Activated T-helper 9 cell treated with anti-CD3 and anti-CD28 coated beads, Interleukin-2, amount 50 U/mL, for 16 hours (primary cell): ENCODE measurements at places on chromosomes 6 and 20.

DNA sequence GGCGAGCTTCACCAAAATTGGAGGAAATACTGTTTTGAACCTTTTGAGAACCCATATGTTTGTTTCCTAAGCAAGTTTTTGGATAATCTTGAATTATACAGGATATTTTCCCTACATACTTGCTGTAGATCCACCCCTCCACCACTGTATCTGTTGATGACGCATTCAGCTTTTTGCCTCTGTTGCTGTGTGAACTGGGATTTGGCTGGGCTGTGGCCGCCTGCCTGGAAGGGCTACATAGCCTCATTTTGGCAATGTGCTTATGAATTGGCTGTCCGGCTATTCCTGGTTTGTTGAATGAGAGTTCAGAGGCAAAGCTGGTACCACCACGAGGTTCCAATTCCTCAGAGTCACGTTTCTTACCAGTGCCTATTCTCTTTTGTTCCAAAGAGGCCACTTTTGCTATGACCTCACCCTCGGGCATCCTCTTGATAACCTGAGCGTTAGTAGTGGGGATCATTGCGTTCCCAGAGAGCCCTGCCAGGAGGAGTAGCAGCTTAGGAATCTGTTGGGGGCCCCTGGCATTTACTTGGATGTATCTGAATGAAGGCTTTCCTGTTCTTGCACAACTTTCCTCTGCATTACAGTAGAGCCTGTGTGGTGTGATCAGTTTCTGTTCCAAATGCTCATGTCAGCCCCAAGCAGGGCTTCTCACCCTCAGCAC is 6.4 kb downstream of the FAM83D start:
- DNase-seq: no peak

GRCh38 chr6:98516866-98517265 is 317.5 kb upstream of the POU3F2 start:
- no peak for DNase-seq

- DNase-seq: no peak
Observed at GRCh38 chr6:90136837-90137568, 159.6 kb downstream of the BACH2 start.

GRCh38 chr6:143119260-143119659 is 58.6 kb downstream of the AIG1 start:
- DNase-seq: no peak

DNA sequence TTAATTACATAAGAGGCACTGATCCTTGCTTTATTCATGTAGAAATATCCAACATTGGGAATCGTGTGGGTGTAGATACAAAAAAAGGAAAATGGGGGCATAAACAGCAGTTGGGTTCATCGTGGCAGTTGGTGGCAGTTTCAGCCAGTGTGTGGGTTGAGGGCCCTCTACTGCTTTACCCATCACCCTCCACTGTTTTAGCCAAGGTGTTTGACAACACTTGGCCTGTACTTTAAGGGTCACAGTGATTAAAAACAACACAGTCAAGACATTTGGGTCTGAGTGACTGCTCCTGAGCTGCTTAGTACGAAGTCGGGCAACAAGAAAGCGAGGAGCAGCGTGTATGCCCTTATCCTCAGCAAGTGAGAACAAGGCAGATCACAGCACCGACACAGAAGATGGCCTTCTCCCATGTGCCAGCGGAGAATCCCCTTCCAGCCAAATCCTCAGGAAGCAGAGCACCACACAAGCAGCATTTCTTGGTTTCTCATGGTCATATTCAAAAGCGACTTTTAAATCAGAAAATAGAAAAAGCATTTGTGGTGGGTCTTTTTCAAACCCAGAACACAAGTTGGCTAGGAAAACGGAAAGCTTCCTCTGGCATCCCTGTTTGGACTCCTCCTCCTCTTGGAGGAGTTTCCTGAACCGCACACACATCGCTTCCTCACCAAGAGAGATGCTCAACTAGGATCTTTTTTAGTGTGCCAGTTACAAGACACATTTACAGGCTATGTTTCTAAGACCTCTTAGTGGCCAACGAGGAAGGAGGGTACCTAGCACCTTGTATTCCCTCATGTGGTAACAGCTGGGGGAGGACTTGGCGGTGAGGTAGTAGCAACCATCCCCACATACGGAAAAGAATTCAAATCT is 23.5 kb downstream of the EIF2S2 start:
- DNase-seq: no peak

DNA sequence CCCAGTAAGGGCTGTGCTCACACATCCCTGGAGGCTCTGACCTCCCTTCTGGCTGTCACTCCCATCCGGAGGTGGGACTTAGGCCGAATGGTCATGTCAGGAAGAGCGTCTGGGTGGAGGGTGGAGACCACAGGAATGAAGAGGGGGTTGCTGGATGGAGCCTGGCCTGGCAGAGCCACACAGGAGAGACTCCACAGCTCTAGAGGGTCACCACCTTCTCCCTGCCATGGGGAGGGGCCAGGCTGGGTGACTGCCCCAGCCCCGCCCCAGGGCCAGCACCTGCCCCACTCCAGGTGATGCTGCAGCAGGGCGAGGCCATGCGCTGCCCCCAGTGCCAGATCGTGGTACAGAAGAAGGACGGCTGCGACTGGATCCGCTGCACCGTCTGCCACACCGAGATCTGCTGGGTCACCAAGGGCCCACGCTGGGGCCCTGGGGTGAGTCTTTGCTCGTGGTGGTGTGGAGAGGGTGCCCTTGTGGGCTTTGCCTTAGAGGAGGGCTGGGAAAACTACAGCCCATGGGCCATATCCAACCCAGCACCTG is 20.6 kb downstream of the RBCK1 start:
- no peak for DNase-seq

DNA sequence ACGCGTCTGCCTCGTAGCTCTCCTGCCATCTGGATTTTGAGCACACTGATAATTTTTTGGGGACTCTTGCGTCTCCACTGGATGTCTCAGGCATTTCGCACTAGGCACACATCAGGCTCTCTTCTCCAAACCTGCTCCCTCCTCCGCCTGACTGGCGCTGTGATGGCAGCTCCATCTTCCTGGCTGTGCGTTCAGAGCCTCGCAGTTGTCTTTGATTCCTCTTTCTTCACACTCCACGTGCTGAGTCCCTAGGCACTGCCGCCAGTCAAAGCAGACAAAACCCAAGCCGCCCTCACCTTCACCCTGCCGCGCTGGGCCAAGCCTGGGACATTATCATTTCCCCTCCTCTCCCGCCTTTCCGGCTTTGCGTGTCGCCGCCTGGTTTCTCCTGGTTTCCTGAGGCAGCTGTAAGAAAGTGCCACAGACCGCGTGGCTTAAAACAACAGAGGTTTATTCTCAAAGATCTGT is 778 bp downstream of the PSMG4 start:
- DNase-seq: no peak

DNA sequence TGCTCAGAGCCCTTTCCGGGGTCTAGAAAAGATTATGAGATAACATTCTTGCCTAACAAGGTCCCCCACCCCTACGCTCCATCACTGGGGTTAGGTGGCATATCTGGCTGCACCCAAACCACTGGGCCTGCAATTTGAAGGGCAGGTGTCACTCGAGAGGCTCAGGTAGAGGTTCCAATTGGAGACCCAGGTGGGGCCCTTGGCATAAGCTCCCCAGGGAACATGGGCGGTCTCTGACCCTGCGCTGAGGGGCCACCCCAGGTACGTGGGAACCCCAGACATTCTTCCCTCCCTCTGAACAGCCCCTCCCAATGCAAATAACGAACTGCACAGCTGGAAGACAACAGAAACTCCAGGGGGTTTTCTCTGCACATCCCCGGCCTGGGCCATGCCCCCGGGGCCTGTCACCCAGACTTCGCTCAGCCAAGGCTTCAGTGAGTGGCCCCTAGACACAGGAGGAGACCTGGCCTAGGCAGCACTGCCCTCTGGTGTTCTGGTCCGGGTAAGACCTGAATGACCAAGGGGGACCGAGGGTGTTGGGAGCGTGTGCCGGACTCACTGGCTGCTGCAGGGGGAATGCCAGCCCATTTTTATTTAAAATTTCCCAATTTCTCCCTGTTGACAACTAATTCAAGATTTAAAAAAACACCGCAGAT is 47.5 kb downstream of the DSTN start:
- no peak for DNase-seq

GRCh38 chr6:42453031-42453653 is 1.4 kb upstream of the TRERF1 start:
- DNase-seq: peak; percentile 67

GRCh38 chr20:43092386-43093088 is 97.2 kb downstream of the PTPRT start:
- DNase-seq: no peak

- DNase-seq: no peak
Observed at GRCh38 chr6:42629845-42630244, 66.0 kb downstream of the UBR2 start.

GRCh38 chr20:39019805-39020325 is 57.7 kb downstream of the DHX35 start:
- DNase-seq: peak; percentile 5

DNA sequence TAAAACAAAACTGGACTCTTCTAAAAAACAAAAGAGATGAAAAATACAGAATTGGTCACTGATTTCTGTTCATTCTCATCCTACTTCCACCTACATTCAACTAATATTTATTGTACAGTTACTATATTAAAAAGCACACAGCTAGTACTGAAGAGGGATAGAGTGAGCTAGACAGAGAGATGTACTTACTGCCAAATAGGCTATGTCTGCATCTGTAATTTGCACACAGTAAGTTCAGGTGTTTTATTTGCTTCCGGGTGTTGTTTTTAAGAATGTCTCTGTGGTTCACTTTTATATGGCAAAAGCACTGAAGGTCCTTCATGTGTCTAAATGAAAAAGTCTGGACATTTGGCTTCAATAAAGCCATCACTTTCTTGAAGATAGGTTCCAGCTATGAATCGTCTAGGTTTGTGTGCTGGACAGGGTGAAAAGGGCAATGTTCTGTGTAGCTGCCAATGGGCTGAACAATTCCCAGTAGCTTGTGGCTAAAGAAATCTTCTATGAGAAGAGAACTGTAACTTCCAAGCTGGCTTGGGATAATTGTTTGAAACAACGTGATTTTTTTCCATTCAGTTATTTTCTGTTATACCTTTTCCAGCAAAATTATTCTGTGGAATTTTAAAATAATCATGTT is 47.3 kb downstream of the EPB41L2 start:
- no peak for DNase-seq

DNA sequence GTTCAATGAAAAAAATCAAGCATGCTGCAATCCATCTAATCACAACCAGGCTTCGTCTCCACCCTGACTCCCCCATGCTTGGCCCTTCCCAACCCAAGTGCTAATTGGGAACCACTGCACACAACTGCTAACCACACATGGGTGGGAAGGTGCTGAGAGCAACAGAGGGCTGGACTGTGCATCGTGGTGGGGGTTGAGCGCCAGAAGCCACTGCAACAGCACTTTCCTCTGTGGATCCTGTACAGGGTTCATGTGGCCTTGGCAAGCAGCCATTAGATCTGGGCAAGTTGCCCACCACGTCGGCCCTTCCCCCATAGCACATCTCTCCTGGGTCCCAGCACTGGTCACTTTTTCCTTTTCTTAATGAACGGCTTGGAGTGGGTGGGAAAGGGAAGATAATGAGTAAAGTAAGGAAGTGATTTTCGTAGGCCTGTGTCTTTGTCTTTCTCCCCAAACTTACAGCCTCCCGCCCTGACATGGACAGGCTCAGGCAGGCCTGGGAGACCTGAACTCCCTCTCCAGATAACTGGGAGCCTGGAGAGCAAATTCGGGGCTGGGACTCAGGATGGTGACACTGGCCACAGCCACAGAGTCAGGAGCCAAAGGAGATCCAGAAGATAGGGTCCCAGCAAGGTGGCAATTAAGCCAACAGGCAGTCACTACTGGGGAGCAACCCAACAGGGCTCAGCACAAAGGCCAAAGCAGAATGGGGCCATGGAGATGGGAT is 34.4 kb upstream of the MRPS10 start:
- no peak for DNase-seq

- DNase-seq: no peak
Observed at GRCh38 chr6:42940493-42941045, 11.3 kb downstream of the CNPY3 start.

DNA sequence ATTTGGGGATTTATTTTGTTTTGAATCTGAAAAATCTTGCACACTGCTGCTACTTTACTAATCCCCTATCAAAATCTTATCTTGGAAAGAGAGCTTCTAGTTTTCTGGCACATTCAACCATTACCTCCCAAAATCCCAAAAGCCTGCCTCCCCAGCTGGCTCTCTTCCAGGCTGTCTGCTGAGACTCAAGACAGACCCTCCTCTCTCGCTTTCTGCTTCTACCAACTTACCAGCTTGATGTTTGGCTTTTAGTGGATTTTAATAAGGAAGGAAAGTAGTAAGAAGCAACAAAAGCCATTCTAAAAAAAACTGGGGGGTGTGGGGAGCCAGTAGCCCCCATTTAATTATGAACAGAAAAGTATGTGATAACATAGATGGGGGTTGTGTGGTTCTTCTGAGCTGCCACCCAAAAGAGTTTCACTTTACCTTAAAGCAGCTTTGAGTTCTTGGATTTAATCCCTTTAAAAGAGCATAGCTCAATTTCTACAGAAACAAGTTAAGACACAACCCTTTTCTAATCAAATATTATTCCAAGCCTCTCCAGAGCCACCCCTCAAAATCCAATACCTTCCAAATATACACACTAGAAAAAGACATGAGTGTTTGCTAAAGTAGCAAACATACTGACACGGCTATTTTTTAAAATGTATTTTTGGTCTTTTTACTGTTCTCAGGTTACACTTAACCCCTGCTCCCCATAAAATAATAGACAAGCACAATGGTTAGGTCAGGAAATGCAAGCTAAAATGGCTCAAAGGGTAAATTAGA is 71.7 kb downstream of the ATP9A start:
- no peak for DNase-seq

GRCh38 chr6:125480571-125480970 is 178.8 kb upstream of the HDDC2 start:
- no peak for DNase-seq

- no peak for DNase-seq
Observed at GRCh38 chr6:154705471-154706113, 27.6 kb upstream of the SCAF8 start.

- no peak for DNase-seq
Observed at GRCh38 chr6:164396071-164397047, 913.0 kb downstream of the C6orf118 start.

DNA sequence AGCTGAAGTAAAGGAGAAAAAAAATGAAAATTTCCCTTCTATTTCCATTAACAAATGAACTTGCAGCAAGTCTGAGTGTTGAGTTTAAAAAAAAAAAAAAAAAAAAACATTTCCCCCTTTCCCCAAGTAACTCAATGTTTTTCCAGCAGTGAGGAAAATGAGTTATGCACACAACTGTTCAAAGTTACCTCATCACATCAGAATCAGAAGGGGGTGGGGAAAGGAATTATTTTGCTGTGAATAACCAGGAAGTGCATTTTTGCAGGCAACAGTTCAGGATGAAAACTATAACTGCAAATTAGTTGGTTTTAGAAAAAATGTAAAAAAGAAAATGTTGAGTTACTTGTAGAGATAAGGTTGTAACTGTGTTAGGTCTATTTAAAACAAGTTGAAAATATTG is 568.9 kb upstream of the CITED2 start:
- no peak for DNase-seq
